Activated CD4-positive, alpha-beta T cell treated with anti-CD3 and anti-CD28 coated beads, Interleukin-2, amount 50 U/mL, for 24 hours (primary cell): ENCODE measurements at places on chromosomes 2 and 18.

GRCh38 chr18:3773303-3773702, 323.3 kb downstream of the TGIF1 start:
- DNase-seq, result no peak

DNA sequence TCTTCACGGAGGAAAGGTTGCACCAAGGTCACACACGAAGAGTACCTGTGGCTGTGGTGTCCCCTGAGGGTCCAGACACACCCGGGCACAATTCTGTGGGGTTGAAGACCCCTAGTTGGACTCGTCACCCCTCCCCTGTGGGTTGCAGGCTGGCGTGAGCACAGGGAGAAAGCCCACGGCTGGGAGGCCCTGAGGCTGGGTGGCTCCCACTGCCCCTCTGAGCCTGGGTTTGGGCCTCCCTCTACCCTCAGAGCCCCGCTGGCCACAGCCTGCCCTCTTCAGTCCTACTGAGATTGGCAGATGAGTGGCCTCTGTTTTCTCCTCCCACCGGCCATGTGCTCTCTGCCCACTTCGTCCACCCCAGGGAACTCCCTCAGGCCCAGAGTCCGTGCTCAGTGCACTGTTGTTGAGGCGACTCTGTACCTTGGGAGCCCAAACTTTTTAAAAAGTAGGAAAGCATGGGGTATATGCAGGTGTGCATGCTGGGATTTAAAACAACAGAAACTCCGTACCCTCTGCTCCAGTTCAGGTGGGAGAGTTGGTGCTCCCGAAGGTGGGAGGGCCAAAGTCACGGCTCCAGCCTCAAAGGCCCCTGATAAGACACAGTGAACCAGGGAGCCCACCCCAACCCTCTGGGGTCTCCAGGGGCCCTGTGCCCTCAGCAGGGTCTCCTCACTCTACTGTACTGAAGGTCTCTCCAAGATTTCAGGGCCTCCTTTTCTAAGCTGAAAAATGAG, 19.1 kb downstream of the RAMP1 start:
- no peak for DNase-seq

DNA sequence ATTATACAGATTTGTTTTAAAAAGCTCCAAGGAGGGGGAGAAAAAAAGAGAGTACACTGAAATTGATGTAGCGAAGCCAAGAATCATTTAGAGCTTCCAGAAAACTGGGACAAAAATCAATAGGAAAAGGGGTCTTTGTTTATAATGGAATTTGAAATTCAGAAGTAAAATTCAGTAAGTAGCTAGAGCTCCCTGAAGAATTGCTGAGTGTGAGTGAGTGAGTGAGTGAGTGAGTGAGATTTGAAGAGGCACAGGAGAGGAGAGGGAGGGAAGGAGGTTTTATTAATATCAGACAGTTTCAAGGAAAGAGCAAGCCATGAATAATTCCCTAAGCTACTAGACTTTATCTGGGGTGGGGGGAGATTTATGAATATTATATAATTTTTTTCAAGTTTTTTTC, 60.7 kb upstream of the ARHGAP28 start:
- DNase-seq, result no peak

GRCh38 chr2:64115808-64116598, 28.2 kb downstream of the PELI1 start:
- no peak for DNase-seq

DNA sequence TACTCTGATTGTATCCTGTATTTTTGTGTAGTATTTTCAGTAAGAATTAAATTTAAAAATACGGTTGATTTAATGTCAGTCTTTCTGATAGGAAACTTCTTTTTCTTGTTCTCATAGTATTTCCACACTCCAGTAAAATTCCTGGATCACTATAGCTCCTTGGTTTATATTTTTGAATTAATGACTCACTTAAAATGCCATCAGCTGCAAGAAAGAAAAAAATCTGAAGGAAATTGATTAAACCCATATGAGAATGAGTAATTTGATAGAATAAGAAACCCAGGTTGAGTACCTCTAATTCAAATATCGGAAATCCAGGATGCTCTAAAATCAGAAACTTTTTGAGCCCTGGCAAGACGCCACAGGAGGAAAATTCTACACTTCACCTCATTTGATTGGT, 186.8 kb upstream of the RND3 start:
- no peak for DNase-seq

GRCh38 chr18:8962192-8962779, 140.2 kb upstream of the NDUFV2 start:
- DNase-seq, result no peak

- DNase-seq, result no peak
Measured at GRCh38 chr2:8551622-8552074, 130.2 kb upstream of the ID2 start.

DNA sequence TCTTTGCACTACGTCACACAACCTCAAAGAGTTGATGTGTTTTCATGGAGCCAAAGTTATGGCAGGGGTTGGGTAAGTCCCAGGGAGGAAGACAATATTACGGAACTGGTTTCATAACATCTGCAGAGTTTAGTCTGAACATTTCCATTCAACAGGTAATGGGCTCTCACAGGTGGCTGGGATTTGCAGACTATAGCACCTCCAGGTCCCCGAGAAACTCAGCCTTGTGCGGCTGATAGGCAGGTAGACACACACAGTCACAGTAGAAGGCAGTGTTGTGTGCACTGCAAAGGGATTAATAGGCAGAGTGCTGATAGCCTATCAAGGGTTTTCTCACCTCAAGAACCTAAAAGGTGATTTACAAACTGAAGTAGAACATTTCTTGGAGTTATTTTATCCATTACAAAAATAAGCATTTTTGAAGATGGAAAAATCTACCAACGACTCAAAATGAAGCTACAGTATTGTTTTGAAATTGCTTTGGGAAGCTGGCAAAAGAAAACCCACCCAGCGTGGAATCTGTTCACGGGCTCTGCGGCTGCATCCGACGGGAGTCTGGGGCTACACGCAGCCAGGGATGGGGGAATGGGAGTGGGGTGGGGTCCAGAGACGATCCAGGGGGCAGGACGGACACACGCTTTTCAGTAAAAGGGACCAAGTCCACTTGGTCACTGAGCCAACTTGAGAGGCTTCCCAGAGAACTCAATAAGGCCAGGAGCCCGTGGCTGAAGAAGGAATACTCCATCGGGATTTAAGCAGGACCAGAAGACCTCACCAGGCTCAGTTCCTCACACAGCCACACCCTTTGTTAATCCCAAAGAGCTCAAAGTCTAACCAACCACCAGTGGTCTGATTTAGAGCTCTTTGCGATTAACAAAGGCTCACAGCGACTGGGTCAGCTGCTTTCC, 82.9 kb downstream of the CHRNA1 start:
- DNase-seq, result no peak

GRCh38 chr2:156532989-156533388, 96.8 kb downstream of the GPD2 start:
- DNase-seq, result no peak

DNA sequence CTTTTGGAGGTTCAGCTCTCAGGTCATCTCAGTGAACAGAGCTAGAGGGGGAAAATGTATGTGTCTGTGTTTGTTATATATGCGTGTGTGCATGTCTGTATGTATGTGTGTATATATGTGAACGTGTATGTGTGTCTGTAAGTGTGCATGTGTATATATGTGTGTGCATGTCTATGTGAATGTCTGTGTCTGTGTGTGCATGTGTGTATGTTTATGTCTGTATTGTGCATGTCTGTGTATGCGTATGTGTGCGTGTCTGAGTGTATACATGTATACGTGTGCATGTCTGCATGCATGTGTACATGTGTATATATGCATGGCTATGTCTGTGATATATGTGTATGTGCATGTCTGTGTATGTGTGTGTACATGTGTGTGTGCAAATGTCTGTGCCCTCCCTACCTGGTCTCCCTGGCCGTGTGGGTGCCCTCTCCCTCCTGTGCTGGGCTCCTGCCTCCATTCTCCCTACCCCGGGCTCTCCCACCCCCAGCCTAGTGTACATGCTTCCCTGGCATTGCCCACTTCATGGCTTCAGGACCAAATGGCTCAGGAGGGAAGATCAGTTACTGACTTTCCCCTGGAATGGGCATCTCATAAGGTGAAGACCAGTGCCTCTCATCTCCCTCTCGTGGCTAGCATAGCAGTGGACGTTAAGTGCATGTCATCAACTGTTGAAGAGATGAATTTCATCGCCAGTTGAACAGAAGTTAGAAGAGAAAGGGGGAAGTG, 49.9 kb downstream of the TRAF3IP1 start:
- no peak for DNase-seq

DNA sequence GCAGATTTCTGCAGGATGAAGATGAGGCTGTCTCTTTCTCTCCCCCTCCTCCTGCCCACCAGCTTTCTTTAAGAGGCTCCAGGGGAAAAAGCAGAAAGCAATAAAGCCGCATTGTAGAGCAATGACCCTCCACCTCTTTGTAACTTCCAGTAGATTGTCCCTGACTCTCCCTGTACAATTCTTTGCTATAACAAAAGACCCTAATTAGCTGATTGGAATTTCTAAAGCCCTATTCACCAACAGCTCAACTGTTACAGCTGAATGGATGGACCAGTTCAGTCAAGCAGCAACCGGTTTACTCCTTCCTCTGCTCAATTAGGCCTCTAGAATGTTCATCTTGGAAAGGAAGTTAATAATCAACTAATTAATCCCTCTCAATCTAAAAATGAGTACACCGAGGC, 301.0 kb downstream of the STK39 start:
- no peak for DNase-seq

- DNase-seq, result no peak
Measured at GRCh38 chr2:112004253-112004645, 50.8 kb upstream of the TMEM87B start.

DNA sequence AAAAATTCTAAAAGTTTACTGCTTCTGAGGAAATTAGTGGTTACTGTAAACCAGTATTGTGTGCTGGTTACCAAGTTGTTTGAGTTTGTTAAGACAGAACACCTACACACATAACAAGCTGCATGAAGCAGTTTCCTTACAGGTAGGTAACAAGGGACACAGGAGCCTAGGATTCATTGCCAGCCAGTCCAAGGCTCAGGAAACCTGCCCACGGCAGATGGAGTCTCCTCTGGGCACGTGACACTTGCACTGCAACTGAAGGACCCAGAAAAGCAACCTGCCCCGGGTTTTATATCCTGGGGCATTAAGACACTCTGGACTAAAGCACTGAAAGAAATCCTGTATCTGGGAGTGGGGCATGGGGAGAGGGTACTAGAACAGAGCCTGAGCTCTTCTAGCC, 639.3 kb downstream of the ADCYAP1 start:
- DNase-seq, result no peak

GRCh38 chr2:112869258-112869842, 32.8 kb upstream of the IL1B start:
- DNase-seq, result no peak

DNA sequence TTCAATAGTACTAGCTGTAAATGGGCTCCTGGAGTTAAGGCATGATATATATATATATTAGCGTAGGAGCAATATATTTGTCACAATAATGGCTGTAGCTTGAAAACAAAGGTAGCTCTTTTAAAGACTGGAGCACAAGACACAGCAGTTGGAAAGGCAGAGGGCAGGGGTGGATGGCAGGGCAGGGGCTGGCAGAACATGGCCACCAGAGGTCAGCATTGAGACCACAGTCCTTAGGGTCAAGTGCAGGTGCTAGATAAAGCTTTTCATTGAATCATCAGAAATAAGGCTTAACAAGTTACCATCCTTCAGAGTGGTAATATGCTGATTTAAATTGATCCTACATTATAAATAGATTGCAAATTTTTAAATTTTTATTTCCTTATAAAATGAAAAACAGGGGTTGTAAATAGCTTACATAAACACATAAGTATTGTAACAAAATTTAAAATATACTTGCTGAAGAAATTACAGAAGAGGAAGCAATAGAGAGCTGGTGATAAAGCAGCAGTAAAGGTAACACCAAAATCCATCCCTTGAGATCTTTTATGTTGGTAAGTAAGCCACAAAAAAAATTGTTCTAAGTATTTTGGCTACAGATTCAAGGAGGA, 161.2 kb upstream of the PIEZO2 start:
- no peak for DNase-seq

DNA sequence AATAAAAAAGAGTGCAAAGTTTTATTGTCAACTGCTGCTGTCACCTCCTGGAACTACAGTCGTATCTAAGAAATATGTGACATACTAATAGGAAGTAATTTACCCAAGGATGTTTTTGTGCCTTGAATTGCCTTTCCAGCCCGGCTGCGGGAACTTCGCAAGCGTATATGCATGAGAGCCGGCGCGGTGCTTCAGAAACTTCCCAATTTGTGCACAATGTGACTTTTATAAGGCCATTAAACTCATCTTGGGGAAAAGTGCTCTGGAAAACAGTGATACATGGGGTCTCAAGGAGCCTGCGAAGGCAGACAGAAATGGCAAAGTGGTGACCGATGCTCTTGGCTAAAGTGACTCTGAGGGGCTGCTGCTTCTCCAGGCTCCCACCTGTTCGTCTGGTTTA, 41.7 kb upstream of the CELF4 start:
- no peak for DNase-seq

- DNase-seq, result no peak
Measured at GRCh38 chr2:46690825-46691224, 211.5 kb downstream of the TMEM247 start.

GRCh38 chr2:30683236-30683956, 123.8 kb downstream of the CAPN13 start:
- no peak for DNase-seq

GRCh38 chr2:240427729-240428128, 7.7 kb upstream of the GPC1 start:
- no peak for DNase-seq

DNA sequence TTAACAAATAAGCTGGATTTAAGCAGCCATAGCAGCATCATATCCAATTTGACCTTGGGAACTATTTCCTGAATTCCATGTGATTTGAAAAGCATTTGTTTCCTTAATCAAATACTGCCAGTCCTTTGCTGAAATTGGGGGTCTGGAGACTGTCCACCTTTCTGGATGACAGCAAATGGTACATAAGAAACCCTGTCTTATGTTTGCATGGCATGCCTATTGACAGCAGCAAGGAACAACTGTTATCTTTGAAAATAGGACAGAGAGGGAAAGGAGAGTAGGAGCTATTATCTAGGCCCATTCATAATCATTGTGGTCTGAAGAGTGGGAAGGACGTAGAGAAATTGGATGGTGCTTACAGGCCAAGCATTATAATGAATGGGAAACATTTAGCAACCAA, 129.2 kb upstream of the CTNNA2 start:
- no peak for DNase-seq

GRCh38 chr18:65527879-65528633, 222.8 kb upstream of the CDH7 start:
- no peak for DNase-seq

DNA sequence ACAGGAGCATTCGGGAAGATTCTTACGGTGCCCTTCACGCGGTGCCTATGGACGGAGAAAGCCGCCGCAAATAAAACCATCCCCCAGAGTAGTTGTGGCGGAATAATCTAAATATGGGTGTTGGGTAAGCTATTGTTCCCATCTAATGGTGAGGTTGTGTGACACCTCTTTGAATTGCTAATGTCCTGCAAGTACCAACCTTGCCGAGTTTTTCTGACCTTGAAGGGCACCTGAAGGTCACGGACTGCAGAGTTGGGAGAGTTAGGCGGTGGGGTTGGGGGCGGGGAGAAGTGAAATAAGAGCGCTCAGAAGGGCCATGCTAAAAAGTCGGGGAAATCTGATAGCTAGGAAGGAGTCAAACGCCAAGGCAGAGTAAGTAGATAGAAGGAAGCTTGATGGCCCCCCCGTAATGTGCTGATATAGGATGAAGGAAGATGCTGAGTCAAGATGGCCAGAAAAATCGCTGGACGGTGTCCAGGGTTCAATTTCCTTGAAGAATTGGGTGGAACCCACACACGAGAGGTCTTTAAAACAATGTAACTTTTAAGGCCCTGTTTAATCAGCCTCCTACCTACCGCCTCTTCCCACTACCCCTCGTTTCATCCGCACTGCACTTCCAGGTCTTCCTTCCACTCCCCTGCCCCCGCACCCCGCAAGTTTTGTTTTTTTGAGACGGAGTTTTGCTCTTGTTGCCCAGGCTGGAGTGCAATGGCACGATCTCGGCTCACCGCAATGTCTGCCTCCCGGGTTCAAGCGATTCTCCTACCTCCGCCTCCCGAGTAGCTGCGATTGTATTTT, 600 bp downstream of the KATNAL2 start:
- peak; percentile 13 for DNase-seq
